Prostate gland (tissue), 2 donors: ENCODE measurements at places on chromosomes 2 and 18. TPM values are rescaled to one million over a fixed set of nuclear protein-coding genes. Genes with fewer than 3 reads are reported as not detected.

Gene TRIM43
- not detected for total RNA-seq

Gene NT5DC4
- total RNA-seq = not detected

Gene CYP1B1
- 289 TPM for total RNA-seq

Gene COL4A3
- total RNA-seq = 7.0 TPM

DNA sequence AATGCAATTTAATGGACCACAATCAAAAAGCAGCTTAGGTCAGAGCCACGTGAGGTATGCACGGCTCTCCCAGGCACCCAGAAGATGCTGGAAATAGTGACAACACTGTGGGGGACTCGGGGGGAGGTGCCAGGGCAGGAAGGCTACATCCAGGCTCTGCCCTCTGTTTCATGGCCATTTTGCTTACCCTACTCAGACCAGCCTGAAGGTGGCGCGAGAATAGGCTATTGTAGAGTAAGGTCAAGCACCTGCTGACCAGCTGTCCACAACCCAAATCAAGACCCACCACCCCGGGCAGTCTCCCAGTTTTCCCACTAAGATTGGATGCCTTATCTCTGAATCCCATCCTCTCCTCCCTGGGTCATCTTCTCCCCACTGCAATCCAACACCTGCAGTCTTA lies 115.7 kb downstream of the VIT start:
- no peaks in the 10 kb centered on the region for H3K27me3 ChIP-seq
- H3K4me1 ChIP-seq = no peaks in the 10 kb centered on the region
- H3K36me3 ChIP-seq = no peaks in the 10 kb centered on the region
- no peak overlapping the region for H3K4me3 ChIP-seq

DNA sequence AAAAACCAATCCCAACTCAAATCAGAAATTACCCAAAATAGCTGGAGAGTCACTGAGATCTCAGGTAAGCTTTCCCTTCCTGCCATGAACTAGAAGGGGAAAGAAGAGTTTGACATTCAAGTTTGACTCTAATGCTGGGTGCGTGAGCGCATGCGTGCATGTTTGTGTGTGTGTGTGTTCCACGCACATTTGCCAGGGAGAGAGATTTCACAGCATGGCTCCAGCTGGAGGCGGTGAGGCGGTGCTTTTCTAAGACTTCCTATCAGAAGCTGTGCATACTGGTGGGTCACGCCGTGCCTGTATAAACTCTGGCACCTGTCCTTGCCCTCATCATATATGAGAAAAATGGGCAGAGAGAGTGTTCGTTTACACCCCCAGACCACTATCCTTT lies 116.2 kb downstream of the MSH2 start:
- no peaks in the 10 kb centered on the region for H3K27me3 ChIP-seq
- no peak overlapping the region for H3K4me3 ChIP-seq
- no peaks in the 10 kb centered on the region for H3K36me3 ChIP-seq
- no peak for DNase-seq

GRCh38 chr2:129464036-129464435 lies 515.4 kb upstream of the RAB6C start:
- H3K27me3 ChIP-seq = no peaks in the 10 kb centered on the region
- no peaks in the 10 kb centered on the region for H3K4me1 ChIP-seq
- no peak overlapping the region for H3K4me3 ChIP-seq
- H3K36me3 ChIP-seq = no peaks in the 10 kb centered on the region
- H3K27ac ChIP-seq = no peak overlapping the region
- DNase-seq = no peak
